A549 treated with GW870086 at 1 μM for 4 hours (cell line): ENCODE measurements at places on chromosomes 2 and 18. TPM values are rescaled to one million over a fixed set of nuclear protein-coding genes. Genes with fewer than 3 reads are reported as not detected.

Gene IL36RN
- total RNA-seq: 0.05 to 0.08 TPM (median 0.05 TPM) in 3 of 5 replicates, not detected in the others

Gene HTRA2
- total RNA-seq: 31.9 to 41.6 TPM (median 37.7 TPM) in 5 replicates

Gene ZFAND2B
- total RNA-seq: 16.4 to 22.1 TPM (median 21.8 TPM) in 5 replicates

Gene PFN4
- total RNA-seq: 0.82 to 1.6 TPM (median 1.4 TPM) in 5 replicates

Gene KIAA2012
- total RNA-seq: not detected in 5 replicates

Gene FBXO15
- total RNA-seq: 0.29 to 1.4 TPM (median 0.57 TPM) in 5 replicates

Gene HAAO
- total RNA-seq: not detected in 5 replicates

Gene CD8A
- total RNA-seq: 0.21 to 0.34 TPM (median 0.24 TPM) in 5 replicates

Gene SPHKAP
- total RNA-seq: 0.02 TPM in 1 of 5 replicates, not detected in the others
